Occipital lobe (tissue), 3 donors: ENCODE measurements at places on chromosomes 12 and 14.

- peak; percentile 31 for DNase-seq
Observed at GRCh38 chr12:124687917-124688316, 120.5 kb upstream of the NCOR2 start.

DNA sequence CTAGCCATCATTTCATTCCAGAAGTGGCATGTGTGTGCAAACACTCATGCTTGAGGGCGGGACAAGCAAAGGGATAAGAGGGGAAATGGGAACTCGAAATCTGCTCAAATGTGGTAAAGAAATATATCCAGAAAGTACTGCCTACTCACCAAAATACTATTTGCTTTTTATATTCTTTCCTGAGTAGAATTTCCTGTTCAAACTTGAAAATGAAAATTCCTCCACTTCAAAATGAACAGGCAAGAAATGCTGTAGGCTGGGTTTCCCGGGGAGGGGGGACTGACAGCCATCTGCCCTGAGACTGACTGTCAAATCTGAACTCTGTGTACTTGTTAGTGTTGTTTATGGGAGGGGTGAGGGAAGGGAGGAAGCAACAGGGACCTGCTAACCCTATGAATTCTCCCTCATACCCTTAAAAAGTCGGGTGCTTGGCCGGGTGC is 34.6 kb downstream of the NTF3 start:
- DNase-seq = no peak

DNA sequence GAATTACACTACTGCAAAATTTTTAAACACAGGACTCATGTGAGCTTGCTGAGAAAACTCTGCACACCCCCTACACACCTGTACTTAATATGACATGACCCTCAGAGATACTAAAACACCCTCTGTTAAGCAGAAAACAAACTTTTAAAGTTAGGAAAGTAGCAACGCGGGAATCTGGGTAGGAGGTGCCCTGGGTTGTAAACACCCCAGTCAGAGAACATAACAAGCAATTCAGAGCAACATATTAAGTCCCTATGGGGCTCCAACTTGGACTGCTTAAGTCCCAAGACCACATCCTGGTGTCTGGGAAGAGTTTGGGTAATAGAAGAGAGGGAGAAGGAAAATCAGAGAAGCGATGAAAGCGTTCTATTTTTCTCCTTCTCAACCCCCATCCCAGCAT is 1.2 kb downstream of the ATF7 start:
- DNase-seq = no peak

DNA sequence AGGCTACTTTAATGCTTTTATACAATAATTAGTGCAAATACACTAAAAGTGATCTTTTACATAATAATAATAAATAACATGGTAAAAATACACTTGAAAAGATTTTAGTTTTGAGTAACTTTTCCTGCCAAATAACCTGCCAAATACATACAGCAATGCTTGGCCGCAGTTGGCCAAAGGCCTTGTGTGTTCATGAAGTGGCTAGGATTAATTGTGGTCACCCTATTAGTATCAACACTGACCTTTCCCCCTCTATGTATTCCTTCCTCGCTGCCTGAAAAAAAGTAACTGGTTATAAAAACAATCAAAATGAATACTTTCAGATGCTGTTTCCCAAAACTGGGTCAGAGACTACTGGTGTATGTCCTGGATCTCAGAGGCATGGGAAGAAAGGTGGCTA is 34.3 kb downstream of the KICS2 start:
- no peak for DNase-seq

GRCh38 chr12:124828264-124829007 is 35.2 kb downstream of the SCARB1 start:
- peak; percentile 48 for DNase-seq

DNA sequence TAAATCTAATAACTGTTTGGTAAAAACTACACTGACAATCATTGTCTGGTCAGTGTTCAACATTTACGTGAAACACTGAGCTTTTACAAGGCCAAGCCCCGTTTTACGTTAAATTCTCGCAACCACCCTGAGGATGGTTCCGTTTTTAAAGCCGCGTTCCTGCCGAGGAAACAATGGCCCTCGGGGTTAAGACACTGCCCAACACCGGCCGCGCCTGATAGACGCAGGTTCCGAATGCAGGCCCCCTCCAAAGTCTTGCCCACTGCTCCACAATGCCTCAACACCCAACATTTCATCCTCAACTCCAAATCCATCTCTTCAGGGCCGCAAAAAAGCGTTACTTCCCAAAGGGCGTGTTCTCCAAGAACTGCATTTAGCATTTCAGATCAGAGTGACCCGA is 953 bp upstream of the SNRPF start:
- no peak for DNase-seq
